Uterus (tissue), 4 donors: ENCODE measurements at places on chromosomes 3 and 15.

DNA sequence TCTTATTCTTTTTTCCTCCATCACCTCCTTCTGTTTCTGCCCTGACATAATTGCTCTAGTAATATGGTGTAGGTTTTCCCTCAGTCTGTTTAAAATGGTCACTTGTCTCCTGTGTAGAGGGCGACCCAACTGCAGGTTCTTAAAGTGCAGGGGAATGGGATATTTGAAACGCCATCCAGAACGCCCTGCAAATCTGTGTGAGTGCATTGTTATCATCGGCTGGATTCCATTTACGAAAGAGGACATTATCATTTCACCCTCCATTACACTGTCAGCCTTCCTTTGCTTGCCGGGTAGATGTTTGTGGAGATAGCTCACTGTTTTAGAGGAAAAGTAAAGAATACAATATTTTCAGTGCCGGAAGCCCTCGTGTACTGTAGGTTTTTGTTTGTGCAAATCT, 354.0 kb downstream of the LRTM1 start:
- no peak for DNase-seq

DNA sequence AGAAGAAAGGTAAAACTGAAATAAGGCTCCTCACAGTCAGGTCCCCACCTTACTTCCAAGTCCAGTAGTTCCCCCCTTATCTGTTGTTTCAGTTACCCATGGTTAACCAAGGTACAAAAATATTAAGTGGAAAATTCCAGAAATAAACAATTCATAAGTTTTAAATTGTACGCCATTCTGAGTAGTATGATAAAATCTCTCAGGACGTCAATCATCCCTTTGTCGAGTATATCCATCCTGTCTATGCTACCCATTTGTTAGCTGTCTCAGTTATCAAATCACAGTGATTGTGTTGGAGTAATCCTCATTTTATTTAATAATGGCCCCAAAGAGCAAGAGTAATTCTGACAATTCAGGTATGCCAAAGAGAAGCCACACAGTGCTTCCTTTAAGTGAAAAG, 43.9 kb downstream of the LRRFIP2 start:
- no peak for DNase-seq

DNA sequence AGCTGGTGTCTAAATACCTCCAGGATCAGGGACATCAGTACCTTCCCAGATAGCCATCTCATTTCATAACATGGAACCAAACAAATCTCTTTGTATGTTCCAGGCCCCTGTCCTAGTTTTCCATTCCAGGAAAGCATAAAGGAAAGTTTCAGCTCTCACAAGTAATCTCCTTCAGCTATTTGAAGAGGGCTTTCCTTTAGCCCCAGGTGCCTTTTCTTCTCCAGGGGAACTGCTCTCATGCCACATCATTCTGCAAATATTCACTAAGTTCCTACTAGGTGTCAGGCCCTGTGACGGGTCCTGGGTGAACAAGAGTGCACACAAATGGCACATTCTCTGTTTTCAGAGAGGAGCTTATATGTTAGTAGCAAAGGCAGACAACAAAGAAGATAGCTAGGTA, 136.1 kb downstream of the ADAMTS9 start:
- no peak for DNase-seq

- DNase-seq: no peak
Measured at GRCh38 chr15:83018436-83018835, 7.0 kb upstream of the C15orf40 start.

DNA sequence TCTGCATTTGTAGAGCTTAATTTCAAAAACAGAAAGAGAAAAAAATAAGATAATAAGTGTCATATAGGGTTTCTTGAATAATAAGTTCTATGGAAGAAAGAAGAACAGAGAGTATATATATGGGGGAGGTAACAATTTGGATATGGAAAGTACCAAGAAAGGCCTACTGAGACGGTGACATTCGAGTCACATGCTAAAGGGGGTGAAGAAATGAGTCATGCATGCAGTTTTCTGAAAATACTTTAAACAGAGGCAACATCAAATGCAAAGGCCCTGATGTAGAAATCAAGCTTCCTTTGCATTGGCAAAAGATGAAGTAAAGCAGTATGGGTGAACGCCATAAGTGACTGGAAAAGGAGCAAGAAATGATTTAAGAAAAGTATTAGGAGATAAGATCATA, 371.6 kb upstream of the ZNF385D start:
- no peak for DNase-seq
